Activated naive CD8-positive, alpha-beta T cell treated with anti-CD3 and anti-CD28 coated beads for 36 hours (primary cell): ENCODE measurements at places on chromosomes 4 and X.

DNA sequence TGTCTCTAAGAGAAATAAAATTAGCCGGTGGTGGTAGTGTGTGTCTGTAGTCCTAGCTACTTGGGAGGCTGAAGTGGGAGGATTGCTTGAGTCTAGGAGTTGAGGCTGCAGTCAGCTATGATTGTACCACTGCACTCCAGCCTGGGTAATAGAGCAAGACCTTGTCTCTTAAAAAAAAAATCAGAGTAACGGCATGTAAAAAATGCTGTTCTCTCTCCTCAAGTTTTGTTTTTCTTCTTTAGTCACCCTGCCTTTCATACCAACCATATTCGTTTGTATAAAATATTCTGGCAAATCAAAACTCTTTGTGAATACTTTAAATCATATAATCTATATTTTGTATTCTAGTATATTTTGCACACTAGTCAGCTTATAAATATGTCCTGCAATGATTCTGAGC lies 44.8 kb upstream of the NUDT6 start:
- H3K27me3 ChIP-seq = no peaks in the 10 kb centered on the region
- no peak overlapping the region for H3K4me3 ChIP-seq
- peaks cover 19% of the 10 kb centered on the region for H3K36me3 ChIP-seq
- no peaks in the 10 kb centered on the region for H3K4me1 ChIP-seq
- no peak for DNase-seq

DNA sequence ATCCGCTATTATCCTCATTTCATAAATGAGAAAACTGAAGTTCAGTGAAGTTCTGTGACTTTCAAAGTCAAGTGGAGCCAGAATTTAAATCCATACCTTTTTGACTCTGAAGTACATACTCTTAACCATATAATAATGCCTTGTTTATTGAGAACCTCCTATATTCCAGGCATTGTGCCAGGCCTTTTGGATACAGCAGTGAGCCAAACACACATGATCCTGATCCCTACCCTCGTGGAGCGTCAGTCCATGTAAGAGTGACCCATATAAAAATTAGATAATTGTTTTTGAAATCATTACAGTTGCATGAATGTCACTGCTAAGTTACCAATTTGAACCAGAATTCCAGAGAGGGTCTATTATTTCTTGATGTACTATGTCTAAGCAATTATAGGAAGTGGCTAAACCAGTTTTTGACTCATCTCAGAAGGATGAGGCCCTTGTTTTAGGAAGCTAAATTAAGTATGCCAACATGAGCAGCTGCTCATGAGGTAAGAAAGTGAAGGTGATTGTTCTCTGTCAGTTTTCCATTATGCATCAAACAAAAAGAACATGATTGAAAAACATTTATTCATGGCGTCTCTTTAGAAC lies 289.5 kb downstream of the GLUD2 start:
- no peak for DNase-seq
- H3K27me3 ChIP-seq = no peaks in the 10 kb centered on the region
- H3K4me1 ChIP-seq = no peaks in the 10 kb centered on the region
- no peak overlapping the region for H3K4me3 ChIP-seq
- no peaks in the 10 kb centered on the region for H3K36me3 ChIP-seq

DNA sequence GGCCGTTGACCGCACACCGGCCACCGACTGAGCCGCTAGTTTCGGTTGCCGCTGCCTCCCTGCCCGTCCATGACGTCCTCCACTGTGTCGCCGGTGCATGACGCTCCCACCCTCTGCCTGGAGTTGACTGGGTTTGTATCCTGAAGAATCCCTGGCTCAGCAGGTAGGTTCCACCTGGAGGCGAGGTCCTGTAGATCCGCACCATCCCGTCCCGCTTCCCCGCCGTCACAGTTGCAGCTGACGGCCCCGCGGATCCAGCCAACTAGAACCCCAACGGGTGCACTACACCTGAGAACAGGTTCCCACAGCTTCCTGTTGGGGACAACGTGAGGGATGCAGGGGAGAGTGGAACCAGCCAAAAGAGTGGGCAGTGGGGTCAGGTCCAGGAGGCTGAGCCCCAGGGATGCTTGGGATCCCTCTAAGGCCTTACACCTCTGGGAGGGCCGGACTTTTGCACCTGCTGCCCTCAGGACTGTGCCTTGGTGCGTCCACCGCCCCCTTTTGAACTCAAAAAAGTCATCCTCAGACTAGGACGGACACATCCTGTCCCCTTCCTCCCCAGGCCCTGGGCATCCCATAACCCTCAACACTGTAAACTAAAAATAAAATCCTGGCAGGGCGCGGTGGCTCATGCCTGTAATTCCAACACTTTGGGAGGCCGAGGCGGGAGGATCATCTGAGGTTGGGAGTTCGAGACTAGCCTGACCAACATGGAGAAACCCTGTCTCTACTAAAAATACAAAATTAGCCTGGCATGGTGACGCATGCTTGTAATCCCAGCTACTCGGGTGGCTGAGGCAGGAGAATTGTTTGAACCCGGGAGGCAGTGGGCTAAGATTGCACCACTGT lies 1.1 kb upstream of the SLBP start:
- H3K27ac ChIP-seq = peak overlapping the region; percentile 99
- no peaks in the 10 kb centered on the region for H3K27me3 ChIP-seq
- peaks cover 55% of the 10 kb centered on the region for H3K36me3 ChIP-seq
- DNase-seq = no peak

DNA sequence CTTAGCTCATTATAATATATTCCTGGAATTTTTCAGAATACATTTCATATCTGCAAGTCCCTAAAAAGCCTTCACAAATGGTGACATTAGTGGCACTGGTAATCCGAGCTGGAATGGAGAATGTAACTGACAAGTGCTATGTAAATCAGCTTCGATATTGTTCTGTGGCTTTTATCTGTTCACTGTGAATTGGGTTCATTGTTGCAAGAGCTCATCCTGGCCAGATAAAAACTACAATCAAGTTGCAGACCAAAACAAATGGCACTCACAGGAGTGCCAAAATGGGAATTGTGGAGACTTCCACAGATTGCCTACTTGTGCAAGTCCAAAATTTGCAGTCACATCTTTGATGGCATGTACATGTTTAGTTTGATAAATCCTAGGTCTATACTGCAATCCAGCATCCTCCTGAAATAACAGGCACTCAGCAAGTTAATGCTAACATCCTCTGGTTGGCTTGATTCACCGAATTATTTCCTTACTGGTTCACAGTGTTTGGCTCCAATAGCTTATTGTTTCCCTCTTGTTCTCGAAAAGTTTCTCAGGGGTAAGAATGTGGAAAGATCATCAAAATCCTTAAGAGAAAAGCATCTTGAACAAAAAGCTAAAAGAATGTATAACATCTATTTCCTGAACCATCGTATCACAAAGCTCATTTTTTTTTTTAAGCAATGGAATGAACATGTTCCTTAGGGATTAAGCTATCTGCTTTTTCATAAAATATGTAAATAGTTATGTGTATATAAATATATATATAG lies 904.9 kb downstream of the CENPC start:
- H3K27me3 ChIP-seq = no peaks in the 10 kb centered on the region
- H3K27ac ChIP-seq = no peak overlapping the region
- no peaks in the 10 kb centered on the region for H3K4me1 ChIP-seq
- H3K4me3 ChIP-seq = no peak overlapping the region

- peak overlapping the region; percentile 72 for H3K27ac ChIP-seq
- H3K36me3 ChIP-seq = no peaks in the 10 kb centered on the region
- H3K27me3 ChIP-seq = peaks cover 9% of the 10 kb centered on the region
- peak; percentile 46 for DNase-seq
Observed at GRCh38 chrX:40013266-40014195, 84.2 kb downstream of the BCOR start.

- H3K4me1 ChIP-seq = no peaks in the 10 kb centered on the region
- DNase-seq = peak; percentile 3
- H3K36me3 ChIP-seq = no peaks in the 10 kb centered on the region
- no peak overlapping the region for H3K4me3 ChIP-seq
- H3K27ac ChIP-seq = no peak overlapping the region
Observed at GRCh38 chrX:77160301-77160700, 286.9 kb upstream of the FGF16 start.

- no peak overlapping the region for H3K4me3 ChIP-seq
- no peak for DNase-seq
- H3K27ac ChIP-seq = no peak overlapping the region
- no peaks in the 10 kb centered on the region for H3K4me1 ChIP-seq
Observed at GRCh38 chr4:62482355-62482754, 1282.2 kb downstream of the ADGRL3 start.

DNA sequence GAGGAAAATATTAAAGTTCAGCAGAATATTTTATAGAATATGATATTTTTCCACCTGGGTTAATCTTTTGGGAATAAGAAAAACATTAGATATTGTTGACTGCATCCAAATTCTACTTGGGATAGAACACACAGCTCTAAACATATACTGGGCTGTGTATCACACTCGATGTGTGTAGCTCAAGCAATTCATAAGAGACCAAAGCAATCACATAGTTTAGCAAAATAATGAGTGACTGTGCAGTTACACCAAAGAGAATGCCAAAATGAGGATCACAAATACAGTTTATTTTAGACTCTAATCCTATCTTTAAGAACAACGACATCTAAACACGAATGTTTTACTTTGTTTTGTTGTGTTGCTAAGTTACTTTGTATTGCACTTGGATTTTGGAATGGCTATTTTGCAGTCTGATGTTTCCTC lies 101.2 kb downstream of the CBR4 start:
- H3K4me1 ChIP-seq = no peaks in the 10 kb centered on the region
- no peak for DNase-seq
- no peak overlapping the region for H3K4me3 ChIP-seq
- H3K36me3 ChIP-seq = no peaks in the 10 kb centered on the region
- no peak overlapping the region for H3K27ac ChIP-seq

- peaks cover 8% of the 10 kb centered on the region for H3K27me3 ChIP-seq
- no peaks in the 10 kb centered on the region for H3K4me1 ChIP-seq
- DNase-seq = no peak
- no peak overlapping the region for H3K4me3 ChIP-seq
- no peaks in the 10 kb centered on the region for H3K36me3 ChIP-seq
Observed at GRCh38 chr4:141371206-141371605, 150.5 kb downstream of the ZNF330 start.

DNA sequence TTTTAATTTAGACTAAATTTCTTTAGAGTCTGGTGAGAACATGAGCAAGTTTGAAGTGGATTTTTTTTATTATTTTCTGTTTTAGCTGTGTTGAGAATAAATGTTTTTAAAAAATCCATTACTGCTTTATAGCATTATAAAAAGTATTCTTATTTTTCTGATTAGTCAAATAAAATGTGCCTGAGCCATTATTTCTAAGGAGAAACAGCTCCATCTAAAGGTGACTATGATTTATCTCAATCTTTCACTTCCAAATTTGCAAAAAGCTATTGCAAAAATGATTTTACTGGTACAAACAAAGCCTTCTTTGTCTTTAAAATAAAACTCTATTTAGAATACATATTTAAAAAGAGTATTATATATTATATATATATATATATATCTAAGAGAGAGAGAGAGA lies 959.2 kb downstream of the FAM133A start:
- H3K27ac ChIP-seq = no peak overlapping the region
- no peaks in the 10 kb centered on the region for H3K4me1 ChIP-seq
- H3K27me3 ChIP-seq = no peaks in the 10 kb centered on the region

DNA sequence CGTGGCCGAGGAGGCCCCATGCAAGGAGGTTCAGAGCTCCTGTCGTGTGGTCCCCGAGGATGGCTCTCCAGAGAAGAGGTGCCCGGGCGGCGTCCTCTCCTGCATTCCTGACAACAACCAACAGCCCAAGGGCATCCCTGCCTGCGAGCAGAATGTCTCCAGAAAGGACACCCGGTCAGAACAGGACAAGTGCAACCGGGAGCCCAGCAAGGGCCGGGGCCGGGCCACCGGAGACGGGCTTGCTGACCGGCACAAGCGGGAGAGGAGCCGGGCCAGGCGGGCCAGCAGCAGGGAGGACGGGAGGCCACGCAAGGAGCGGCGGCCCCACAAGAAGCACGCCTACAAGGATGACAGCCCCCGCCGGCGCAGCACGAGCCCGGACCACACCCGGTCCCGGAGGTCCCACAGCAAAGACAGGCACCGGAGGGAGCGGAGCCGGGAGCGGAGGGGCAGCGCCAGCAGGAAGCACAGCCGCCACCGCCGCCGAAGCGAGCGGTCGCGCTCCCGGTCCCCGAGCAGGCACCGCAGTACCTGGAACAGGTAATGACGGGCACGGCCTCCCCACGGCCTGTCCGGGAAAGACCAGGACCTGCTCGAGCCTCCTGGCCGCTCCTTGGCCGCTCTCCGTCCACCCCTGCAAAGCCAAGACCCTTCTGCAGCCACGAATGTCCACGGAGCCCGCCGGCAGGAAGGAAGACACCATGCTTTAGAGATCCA lies 9.8 kb downstream of the AKAP17A start:
- H3K27ac ChIP-seq = no peak overlapping the region
- no peak overlapping the region for H3K4me3 ChIP-seq
- DNase-seq = no peak
- H3K4me1 ChIP-seq = no peaks in the 10 kb centered on the region
- H3K27me3 ChIP-seq = no peaks in the 10 kb centered on the region

GRCh38 chr4:10384974-10385373 lies 72.3 kb downstream of the ZNF518B start:
- no peaks in the 10 kb centered on the region for H3K4me1 ChIP-seq
- H3K27ac ChIP-seq = no peak overlapping the region
- no peak for DNase-seq
- H3K27me3 ChIP-seq = no peaks in the 10 kb centered on the region
- H3K4me3 ChIP-seq = no peak overlapping the region

DNA sequence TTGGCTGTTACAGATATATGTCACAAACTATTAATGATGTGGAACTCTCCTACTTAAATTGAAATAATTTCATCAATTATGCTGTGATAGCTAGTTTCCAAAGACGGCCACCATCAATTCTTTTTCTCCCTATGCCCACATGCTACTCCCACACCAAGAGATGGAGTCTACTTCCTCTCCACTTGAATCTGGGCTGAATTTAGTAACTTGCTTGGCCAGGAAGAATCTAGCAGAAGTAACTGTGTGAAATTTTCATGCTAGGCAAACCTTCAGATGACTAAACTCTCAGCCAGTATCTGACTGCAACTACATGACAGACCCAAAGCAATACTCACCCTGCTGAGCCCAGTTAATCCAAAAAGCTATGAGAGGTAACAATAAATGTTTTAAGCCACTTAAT lies 3.2 kb downstream of the SEPSECS start:
- no peak overlapping the region for H3K27ac ChIP-seq
- H3K27me3 ChIP-seq = no peaks in the 10 kb centered on the region
- peaks cover 19% of the 10 kb centered on the region for H3K4me1 ChIP-seq

DNA sequence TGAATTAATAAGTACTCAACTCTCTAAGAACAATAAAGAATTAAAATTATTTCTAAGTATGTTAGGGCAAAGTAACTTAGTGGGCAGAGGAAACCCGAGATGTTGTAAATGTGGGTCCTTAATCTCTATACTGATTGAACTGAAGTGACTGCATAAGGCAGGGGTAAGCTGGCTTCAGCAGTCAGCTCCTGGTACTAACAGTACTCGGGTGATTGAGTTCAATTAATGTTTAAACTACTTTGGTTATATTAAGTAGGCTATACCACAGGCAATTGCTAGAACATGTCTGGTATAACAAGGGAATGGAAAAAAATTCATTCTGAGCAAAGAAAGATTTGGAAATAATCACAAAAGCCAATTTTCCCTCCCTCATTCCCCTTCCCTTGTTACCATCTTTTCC lies 90.7 kb downstream of the LNX1 start:
- no peaks in the 10 kb centered on the region for H3K36me3 ChIP-seq
- H3K4me1 ChIP-seq = no peaks in the 10 kb centered on the region
- peaks cover 5% of the 10 kb centered on the region for H3K27me3 ChIP-seq
- no peak overlapping the region for H3K27ac ChIP-seq
- no peak for DNase-seq
- H3K4me3 ChIP-seq = no peak overlapping the region
